Omental fat pad (tissue), 4 donors: ENCODE measurements at places on chromosomes 12 and 14.

DNA sequence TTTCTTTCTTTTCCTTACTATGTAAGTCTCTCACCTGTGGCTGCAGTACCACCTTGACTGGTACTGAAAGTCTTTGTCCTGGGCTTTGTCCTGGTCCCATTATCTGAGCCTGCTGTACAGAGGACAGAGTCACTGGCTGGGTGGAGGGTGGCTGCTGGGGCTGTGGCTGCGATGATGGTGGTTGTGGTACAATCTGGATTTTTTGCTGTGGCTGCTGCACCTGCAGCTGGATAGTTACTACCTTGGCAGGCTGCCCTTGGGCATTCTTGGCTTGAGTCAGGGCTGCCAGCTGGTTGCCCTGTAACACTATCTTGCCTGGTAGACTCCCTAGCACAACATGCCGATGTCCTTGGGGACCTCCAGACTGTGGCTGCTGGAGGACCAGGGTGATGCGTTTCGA lies 27.0 kb downstream of the CHD8 start:
- DNase-seq, result no peak

GRCh38 chr14:54314365-54315104 lies 82.3 kb upstream of the CDKN3 start:
- DNase-seq, result no peak

- no peak for DNase-seq
These were observed 371.2 kb upstream of the LRFN5 start for GRCh38 chr14:41235466-41235865.

GRCh38 chr12:59386236-59386635 lies 209.6 kb upstream of the SLC16A7 start:
- no peak for DNase-seq

- DNase-seq, result no peak
These were observed 13.7 kb upstream of the OR5AU1 start for GRCh38 chr14:21169573-21169972.

DNA sequence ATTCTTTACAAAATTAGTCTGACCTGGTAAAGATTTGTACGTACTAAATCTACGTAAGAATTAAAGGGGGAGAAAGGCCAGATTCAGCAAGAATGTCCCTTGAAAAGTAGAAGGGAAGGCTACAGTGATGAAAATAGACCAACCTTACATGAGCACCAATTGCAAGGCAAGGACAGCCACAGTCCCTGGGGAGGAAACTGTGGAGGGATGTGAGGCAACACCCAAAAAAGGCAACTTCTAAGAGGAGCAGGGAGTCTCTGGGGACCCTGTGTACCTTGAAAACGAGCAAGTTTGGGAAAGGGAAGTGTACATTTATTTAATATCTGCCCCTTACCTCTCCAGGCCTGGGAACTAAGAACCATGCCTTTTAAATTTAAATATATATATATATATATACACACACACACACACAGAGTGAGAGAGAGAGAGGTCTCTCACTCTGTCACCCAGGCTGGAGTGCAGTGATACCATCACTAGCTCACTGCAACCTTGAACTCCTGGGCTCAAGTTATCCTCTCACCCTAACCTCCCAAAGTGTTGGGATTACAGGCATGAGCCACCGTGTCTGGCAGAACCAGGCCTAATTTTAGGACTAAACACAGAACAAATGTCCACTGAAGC lies 56.4 kb downstream of the TMCC3 start:
- no peak for DNase-seq

DNA sequence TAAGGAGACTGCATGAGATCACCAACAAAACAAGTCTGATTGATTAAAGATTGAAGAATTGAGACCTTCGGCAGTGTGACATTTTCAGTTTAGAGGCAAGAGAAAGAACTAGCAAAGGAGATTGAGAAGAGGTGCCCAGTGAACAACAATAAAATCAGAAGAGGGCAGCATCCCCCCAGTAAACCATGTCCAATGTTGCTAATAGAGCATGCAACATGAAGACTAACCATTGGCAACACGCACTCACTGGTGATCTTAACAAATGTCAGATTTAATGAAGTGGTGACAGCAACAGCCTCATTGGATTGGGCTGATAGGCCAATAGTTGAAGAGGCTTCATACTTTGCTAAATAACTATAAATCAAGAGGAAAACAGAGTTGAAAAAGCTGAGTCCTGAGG lies 20.7 kb upstream of the TAS2R14 start:
- DNase-seq, result no peak

GRCh38 chr14:37623426-37623951 lies 28.1 kb downstream of the TTC6 start:
- DNase-seq, result no peak

DNA sequence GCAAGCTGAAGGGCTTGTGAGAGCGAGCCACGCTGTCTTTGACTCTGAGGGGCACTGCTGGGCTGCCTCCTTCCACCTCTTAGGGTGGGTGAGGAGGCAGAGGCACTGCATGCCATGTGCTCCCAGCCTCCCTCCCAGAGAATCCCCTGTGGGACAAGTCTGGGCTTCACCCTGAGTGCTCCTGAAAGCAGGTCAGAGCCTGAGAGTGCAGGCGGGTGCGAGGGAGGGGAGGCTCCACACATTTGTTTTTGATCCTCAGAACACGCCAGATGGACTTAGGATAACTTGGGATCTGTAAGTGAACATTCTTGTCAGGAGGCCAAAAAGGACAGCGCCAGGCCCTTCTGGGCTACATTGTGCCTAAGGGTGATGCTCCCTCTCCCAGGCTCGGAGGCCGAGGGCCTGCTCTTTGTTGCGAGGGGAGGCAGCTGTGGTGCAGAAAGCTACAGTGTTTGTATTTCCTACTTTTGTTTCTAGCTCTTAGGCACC lies 155.4 kb downstream of the TMX1 start:
- no peak for DNase-seq

- DNase-seq, result no peak
These were observed 16.8 kb downstream of the C14orf132 start for GRCh38 chr14:96055753-96056508.

DNA sequence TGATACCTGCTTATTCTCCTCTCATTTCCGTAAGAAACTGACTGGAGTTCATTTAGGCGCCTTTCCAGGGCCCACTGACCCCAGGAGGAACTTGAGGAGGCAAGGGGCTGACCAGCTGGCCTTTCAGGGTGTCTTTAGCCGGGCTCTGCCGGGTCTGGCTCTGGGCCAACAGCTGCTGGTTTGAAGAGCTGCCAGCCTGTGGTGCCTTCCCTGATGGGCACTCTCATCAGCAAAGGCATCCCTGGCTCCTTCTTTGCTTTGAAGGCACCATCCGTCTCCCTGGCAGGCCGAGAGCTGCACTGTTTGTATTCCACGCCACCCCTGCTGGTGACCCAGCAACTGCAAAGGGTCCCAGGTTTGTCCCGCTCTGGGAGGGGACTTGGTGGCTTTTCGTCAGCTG lies 42.0 kb downstream of the IQSEC3 start:
- DNase-seq, result no peak

GRCh38 chr12:54596526-54596946 lies 8.1 kb upstream of the PPP1R1A start:
- DNase-seq, result peak; percentile 81

- no peak for DNase-seq
These were observed 448.9 kb upstream of the TBX3 start for GRCh38 chr12:115132905-115133304.

- DNase-seq, result no peak
These were observed 48.3 kb downstream of the SLC41A2 start for GRCh38 chr12:104909761-104910160.

- no peak for DNase-seq
These were observed 61.9 kb downstream of the PAX9 start for GRCh38 chr14:36723530-36723929.

DNA sequence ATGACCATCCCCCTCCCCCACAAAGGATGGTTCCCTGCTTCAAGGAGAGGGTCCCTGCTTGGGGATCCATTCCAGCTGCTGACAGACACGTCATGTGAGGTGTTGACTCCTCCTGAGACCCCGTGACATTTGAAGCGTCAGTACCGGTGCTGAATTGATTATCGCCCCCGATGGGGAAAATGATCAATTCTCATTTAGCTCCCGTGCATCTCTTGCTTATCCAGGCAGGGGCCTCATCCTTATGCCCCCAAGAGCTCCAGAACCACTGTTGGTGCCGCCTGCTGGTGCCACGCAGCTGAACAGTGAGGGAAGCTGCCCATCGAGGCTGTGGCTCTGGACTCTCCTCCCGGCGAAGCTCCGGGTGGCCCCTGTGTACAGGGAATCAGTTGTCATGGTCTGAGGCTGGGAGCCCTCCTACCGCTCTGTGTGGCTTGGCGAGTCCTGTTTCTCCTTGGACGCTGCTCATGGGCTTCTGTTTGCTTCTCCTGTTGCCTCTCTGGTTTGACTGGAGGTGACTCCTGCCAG lies 4.6 kb downstream of the KIF26A start:
- DNase-seq, result no peak

GRCh38 chr14:104531421-104532190 lies 48.0 kb upstream of the C14orf180 start:
- no peak for DNase-seq

DNA sequence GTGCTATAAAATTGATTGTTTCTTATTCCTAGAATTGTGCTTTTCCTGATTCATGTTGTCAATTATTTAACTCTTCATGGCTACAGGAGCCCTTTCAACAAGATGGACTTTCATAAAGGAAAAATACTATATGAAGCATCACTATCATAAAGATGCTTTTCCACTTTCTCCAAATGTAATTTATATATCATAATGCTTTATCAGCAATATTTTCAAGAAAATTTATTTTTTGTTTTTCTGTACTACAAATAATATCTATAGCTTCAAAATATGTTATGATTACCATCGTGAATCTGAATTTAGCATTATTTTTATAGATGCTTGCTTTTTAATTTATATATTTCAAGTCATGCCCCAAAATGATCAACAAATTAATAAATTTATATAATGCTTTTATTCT lies 873.5 kb upstream of the LRFN5 start:
- no peak for DNase-seq

GRCh38 chr12:89525824-89526770 lies at the start of gene POC1B:
POC1B (minus strand) TSS chr12:89526047; CDS start chr12:89525895, 152 bp downstream.
- DNase-seq, result peak; percentile 41

DNA sequence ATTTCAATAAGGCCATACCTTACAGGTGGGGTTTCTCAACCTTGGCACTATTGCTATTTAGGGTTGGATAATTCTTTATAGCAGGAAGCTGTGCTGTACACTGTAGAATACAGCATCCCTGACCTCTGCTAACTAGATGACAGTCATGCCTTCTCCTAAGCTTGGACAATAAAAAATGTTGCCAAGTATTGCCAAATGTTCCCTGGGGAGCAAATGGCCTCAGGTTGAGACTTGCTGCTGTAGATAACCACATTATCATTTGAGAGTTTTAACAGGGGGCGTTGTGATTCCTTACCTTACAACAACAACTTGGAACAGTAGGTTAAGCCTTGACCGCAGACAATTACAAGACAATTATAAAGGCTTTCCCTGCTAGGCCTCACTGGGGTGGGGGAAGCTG lies 1073.6 kb upstream of the TMEM132C start:
- DNase-seq, result no peak

DNA sequence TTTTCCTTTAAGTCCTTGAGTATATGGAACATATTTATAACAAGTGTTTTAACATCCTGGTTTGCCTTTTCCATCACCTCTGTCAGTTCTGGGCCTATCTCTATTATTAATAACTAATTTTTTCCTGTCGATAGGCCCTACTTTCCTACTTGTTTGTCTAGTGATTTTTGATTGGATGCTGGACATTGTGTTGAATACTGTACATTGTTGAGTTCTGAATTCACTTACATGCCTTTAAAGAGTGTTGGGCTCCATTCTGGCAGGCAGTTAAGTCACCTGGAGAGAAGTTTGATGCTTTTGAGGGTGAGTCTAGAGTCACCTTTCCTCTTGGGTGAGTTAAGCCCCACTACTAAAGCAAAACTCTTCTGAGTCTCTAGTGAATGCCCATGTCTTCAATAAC lies 77.5 kb upstream of the C14orf180 start:
- DNase-seq, result no peak

- DNase-seq, result no peak
These were observed 135.3 kb downstream of the SMOC1 start for GRCh38 chr14:70014406-70015095.

GRCh38 chr14:77087631-77088030 lies 10.4 kb upstream of the CIPC start:
- no peak for DNase-seq

DNA sequence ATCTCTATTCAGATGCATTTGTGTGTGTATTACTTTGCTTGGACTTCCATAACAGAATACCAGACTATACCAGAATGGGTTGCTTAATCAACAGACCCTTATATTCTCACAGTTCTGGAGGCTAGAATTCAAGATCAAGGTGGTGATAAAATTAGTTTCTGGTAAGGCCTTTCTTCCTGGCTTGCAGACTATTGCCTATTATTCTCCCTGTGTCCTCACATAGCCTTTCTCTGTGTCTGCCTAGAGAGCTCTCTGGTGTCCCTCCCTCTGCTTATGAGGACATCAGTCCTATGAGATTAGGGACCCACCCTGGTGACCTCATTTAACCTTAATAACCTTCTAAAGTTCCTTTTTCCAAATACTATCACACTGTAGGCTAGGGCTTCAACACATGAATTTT lies 106.0 kb downstream of the FAR2 start:
- no peak for DNase-seq

DNA sequence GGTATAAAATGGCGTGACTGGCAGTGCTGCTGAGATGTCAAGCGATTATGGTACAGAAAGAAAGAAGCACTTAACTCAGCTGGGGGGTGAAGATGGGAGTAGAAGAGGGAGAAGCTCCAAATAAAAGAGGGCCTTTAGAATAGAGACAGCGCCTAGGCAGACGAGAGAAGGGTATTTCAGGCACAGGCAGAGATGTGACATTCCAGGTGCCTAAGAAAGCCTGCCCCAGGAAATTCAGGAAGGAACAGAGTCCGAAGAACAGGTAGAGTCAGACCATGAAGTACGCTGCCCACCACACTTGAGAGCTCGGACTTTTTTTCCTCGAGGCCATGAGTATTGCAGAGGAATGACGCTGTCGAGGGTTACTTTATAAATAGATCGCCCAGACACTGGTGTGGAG lies 170.9 kb upstream of the ATF7IP start:
- DNase-seq, result no peak

DNA sequence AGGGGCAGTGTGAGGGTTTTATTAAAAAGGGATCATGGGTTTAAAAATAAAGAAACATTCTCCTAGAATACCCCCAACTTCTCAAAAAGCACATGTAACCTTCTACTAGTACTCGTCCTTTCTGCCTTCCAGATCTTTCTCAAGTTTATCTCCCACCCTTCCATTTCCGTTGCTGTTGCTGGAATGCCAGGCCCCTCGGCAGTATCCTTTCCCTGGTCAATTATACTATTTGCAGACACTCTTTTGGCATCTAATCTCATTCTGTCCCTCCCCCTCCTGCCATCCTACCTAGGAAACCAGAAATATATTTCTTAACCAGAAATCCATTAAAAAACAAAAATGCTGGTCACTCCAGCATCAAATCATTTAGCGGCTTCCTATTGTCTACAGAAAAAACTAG lies 198.2 kb upstream of the ATP2B1 start:
- no peak for DNase-seq

GRCh38 chr14:61632807-61633206 lies 62.5 kb upstream of the HIF1A start:
- no peak for DNase-seq

DNA sequence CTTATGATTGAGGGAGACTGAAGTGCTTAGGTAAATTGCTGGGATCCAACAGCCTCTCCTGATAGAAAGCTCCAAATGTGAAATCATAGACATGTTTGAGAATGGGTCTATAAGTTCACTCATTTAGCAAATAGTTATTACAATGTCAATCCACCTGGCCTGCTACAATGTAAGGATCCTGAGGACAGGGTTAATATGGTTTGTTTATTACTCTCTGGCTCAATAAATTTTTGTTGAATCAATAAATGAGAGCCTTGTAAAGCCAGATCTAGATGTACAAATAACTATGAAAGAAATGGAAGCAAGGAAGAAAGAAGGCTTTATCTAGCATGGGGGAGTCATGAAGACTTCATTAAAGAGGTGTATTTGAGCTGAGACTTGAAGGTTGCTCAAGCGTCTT lies 165.6 kb upstream of the IGF1 start:
- no peak for DNase-seq
